ENCODE measurements at places on chromosomes 16 and 17. TPM values are rescaled to one million over a fixed set of nuclear protein-coding genes. Genes with fewer than 3 reads are reported as not detected.

TBX21 gene
- 3.8 TPM for polyA plus RNA-seq

SMIM22 gene
- polyA plus RNA-seq: not detected

GRB7 gene
- polyA plus RNA-seq: not detected

LCAT gene
- 0.25 TPM for polyA plus RNA-seq

FBXW10B gene
- 0.41 TPM for polyA plus RNA-seq

KRT27 gene
- polyA plus RNA-seq: not detected

CCL7 gene
- not detected for polyA plus RNA-seq

MRPL10 gene
- polyA plus RNA-seq: 56.5 TPM

IRX6 gene
- polyA plus RNA-seq: not detected

STH gene
- not detected for polyA plus RNA-seq

C17orf113 gene
- polyA plus RNA-seq: 0.09 TPM

BRIP1 gene
- 1.2 TPM for polyA plus RNA-seq

CASKIN1 gene
- not detected for polyA plus RNA-seq

NPTX1 gene
- polyA plus RNA-seq: not detected

FBXL16 gene
- polyA plus RNA-seq: 8.5 TPM

NLRC3 gene
- polyA plus RNA-seq: 25.5 TPM

Measured in CD4-positive, CD25-positive, alpha-beta regulatory T cell (primary cell).